Inflammatory macrophage (primary cell): ENCODE measurements at places on chromosomes 4 and X.

DNA sequence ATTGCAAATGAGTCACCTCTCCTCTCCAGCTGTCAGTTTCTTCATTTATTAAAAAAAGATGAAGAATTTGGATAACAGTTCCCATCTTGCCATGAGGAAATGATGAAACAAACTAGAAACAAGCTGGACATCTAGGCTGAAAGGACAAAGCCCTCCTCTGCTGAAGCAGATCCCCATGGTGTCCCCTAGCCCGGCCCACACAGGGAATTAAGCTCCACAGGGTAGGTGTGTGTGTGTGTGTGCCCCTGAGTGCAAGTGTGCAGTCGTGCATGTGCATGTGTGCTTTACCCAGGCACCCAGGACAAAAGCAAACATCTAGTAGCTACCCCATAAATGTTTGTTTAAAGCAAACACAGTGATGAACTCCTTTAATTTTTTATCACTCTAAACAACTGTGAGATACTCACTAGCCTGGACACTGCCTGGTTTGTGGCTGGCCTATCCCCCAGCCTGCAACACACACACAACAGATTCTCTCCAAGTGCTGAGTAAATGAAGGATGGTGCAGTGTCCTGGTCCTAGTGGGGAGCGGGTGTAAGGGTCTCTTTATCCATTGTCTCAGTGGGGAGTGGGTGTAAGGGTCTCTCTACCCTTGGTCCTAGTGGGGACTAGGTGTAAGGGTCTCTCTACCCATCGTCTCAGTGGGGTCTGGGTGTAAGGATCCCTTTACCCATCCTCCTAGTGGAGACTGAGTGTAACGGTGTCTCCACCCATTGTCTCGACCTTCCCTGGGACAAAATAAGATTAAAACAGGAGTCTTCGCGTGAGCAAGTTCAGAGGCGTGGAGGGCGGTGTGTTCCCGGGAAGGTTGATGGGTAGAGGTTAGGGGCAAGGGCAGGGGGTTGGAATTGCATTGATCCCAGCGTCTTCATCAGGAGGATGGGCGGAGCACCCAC is 688 bp upstream of the EVC start:
- no peak for DNase-seq

GRCh38 chr4:5051278-5052203 is at the start of gene STK32B:
STK32B (plus strand) TSS chr4:5051480.
- peak; percentile 48 for DNase-seq

- DNase-seq = no peak
These were observed 128.5 kb downstream of the NFKB1 start for GRCh38 chr4:102629673-102630072.

- no peak for DNase-seq
These were observed 72.7 kb upstream of the H2AZ1 start for GRCh38 chr4:100022792-100023222.

DNA sequence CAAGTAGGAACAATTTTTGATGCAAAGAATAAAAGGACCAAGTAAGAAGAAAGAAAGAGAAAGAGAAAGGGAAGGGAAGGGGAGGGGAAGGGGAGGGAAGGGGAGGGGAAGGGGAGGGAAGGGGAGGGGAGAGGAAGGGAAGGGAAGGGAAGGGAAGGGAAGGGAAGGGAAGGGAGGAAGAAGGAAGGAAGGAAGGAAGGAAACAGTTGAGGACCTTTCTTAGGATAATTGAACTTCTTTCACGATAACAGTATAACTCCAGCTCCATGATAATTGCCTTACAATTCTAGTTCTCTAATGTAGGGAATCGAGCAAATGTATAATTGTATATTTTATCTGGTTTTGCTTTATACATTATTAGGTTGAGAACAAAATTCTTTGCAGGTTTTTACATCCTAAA is 556.2 kb upstream of the PCDH10 start:
- no peak for DNase-seq

DNA sequence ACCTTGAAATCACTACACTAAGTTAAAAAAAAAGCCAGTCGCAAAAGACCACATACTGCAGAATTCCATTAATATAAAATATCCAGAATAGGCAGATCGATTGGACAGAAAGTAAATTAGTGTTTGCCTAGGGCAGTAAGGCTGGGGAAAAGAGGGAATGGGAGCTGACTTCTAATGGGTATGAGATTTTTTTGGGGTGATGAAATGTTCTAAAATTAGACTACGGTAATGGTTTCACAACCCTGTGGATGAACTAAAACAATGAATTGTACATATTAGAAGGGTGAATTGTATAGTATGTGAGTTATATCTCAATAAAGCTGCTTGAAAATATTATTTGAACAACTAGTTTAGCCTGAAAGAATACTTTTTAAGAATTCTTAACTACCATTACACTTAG is 6.7 kb upstream of the GPRIN3 start:
- no peak for DNase-seq
